ENCODE measurements at places on chromosomes 4 and X.

DNA sequence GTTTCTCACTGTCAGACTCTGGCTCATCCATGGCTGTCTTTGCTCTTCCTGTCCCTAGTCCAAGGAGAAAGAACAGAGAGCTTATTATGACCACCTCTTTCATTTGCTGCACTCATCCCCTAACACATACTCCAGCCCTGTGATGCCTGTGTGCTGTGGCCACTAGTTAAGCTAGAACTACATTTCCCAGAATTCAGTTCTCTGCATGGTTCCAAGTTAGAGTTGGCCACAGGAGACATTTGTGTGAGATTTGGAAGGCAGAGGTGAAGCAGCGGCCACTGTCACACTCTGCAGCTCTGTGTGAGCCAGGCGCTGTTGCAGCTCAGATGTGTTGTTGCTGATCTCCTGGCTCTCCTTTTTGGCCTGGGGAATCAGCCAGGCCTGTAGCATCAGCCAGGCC, 188.2 kb upstream of the ATP6AP2 start:
- DNase-seq: no peak

DNA sequence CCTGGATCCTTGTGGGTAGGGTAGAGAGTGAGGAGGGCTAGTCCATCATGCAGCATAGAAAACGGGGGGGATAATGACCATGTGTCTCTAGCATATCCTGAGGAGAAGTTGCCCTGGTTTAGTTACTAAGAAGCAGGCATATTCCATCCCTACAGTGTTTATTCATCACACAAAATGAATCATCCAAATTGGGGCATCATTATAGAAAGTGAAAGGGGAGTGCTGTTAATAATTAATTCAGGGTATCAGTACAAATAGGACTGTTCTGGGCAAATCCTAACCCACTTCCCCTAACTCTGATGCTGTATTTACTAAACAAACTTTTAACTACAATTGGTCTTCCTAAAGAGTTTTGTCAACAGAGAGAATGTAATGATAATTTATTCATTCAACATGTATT, 281.1 kb upstream of the ARX start:
- DNase-seq: no peak

GRCh38 chrX:110806145-110806544, 10.5 kb upstream of the CHRDL1 start:
- DNase-seq: no peak

DNA sequence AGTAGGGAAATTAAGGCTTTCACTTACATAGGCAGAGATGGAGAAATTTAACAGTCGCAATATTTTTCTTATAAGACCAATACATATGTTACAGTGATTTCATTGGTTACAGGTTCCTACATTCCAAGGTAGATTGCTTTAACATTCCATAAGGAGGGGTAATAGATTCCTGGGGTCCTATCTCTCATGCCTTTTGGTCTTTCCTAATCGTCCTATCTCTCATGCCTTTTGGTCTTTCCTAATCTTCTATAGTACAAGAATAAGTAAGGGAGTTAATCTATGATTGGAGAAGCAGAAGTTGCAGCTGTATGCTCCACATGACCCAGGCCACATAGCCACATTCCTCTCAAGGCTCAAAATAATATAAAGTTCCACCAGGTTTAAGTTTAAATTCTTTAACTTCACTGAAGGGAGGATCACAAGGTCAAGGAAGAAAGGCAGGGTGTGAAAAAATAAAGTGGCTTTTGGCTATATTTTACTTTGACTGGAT, 285.0 kb upstream of the BOD1L1 start:
- DNase-seq: no peak

GRCh38 chr4:180932370-180933001, 1310.7 kb upstream of the TENM3 start:
- DNase-seq: no peak

DNA sequence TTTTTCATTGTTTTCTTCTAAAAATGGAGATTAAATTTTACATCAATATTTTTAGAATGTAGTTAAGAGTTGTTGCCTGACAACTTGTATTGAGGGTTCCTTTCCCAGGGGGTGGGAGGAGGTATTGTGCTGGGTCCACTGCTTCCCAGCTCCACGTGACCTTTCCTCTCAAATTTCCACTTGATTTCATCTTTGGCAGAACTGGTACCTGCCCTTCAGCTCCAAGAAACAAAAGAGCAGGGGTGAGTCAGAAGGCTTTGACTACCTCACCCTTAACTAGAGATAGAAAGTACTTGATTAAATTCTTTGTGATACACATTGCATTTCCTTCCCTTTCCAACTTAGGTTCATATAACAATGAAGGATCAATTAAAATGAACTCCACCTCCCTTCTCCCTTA, 19.7 kb downstream of the TRIM2 start:
- DNase-seq: no peak

- no peak for DNase-seq
Observed at GRCh38 chr4:36254371-36254770, 10.1 kb upstream of the ARAP2 start.
